ENCODE measurements at places on chromosomes 7 and 10.

- peak; percentile 73 for DNase-seq
Observed at GRCh38 chr10:3482200-3482993, 302.6 kb downstream of the KLF6 start.

- no peak for DNase-seq
Observed at GRCh38 chr10:57506414-57507094, 761.1 kb downstream of the IPMK start.

- DNase-seq, result no peak
Observed at GRCh38 chr10:103455235-103455634, 3.1 kb upstream of the CALHM2 start.

DNA sequence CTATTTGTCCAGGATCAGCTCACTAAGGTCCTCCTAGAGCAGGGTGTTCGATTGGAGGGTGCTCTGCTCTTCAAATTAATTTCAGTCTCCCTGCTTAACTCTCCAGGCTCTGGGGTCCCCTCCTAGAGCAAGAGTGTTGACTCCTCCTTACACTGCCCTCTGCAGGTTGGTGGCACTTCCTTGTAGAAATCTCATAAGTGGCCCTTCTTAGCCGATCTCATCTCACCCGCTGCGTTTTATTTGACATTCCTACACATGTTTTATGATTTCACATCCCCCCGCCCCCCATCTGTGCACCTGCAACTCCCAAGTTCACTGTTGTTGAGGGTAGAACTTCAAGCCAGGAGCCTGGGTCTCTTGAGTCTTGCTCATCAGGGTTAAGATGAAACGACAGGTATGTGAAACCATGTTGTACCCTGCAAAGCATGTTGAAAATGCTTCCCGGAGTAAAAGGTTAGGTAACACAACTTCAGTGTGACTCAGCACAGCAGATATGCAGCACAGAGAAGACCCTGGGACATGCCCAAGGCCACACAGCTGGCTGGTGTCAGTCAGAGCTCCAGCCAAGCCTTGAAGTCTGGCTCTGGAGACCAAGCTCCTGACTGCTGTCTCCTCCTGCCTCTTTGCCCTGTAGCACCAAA, 171.2 kb downstream of the PRKAG2 start:
- DNase-seq, result peak; percentile 71

GRCh38 chr10:43671659-43672531, 23.2 kb upstream of the ZNF32 start:
- peak; percentile 81 for DNase-seq

DNA sequence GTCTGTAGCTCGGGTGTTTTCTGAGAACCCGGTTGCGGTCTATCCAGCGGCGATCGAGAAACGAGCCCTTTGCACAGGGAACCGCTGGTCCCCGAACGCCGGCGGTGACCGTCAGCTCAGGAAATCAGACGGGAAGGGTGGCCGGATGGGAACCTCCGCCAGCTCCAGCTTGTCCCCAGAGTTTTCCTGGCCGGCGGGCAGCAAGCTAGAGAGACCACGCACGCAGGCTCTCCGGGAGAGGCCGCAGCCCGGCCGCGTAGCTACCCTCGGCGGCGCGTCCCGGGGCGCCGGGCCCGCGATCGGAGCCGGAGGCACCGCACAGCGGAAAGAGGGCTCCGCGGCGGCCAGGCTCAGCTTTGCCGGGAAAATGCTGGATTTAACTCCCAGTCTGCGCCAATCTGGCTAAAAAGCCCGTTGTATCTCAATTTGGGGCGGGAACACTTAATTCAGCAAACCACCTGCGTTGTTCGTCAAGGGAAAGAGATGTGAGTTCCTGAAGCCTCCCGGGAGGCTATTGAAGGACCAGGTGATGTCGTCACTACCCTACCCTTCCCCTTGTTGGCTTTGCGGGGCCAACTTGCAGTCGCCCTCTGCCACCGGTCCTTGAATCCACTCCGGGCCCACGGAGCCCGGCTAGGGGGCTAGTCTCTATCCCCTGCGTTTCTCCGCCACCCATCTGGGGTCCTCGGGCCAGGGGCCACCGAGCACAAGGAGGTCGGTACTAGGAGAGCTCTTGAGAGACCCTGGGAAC, 859 bp upstream of the CH25H start:
- DNase-seq, result no peak

GRCh38 chr7:6198689-6199595, 73.5 kb downstream of the CYTH3 start:
- DNase-seq, result no peak

DNA sequence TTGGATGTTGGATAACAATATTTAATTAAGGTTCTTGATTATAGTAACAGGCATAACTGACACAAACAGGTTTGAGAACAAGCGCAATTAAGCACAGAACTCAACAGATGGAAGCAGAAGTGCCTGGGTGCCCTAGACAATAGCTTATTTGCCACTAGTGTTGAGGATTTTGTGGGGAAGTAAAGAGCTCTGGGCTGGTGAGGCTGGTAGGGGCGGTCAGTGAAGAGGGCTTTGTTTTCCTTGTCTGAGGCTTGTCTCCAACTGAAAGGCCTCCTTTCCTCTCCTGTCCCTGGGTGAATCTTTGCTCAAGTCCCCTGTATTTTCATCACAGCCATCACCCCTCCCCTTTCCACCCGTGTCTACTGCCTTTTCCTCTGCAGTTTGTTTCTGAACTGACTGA, 104.6 kb downstream of the KAT6B start:
- DNase-seq, result no peak

DNA sequence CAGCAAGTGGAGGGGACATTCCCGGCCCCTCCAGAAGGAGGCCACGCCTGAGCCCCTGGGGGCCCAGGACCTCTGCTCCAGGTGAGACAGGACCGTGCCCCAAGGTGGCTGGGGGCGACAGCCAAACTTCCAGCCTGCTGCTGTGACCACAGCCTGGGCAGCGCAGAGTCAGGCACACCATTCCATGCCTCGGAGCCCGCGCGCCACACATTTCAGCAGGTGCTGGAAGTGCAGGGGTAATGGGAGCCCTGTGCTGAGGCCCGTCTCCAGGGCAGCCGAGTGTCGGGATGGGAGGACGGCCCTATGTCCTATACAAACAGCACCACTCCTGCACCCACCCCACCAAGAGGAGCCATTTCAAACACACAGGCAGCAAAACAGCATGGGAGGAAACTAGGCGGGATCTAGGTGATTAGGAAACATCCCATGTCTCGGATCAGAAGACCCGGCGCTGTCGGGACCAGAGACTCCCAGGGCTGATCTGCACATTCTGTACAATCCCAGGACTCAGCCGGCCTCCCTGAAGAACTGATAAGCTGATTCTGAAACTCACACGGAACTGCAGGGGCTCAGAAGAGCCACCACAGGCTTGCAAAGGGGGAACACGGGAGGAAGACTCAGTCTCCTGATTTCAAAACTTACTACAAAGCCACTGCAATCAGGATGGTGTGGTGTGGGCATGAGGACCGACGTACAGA, 272.3 kb downstream of the ELFN1 start:
- no peak for DNase-seq

- DNase-seq, result no peak
Observed at GRCh38 chr10:29827512-29827911, 192.7 kb upstream of the SVIL start.

DNA sequence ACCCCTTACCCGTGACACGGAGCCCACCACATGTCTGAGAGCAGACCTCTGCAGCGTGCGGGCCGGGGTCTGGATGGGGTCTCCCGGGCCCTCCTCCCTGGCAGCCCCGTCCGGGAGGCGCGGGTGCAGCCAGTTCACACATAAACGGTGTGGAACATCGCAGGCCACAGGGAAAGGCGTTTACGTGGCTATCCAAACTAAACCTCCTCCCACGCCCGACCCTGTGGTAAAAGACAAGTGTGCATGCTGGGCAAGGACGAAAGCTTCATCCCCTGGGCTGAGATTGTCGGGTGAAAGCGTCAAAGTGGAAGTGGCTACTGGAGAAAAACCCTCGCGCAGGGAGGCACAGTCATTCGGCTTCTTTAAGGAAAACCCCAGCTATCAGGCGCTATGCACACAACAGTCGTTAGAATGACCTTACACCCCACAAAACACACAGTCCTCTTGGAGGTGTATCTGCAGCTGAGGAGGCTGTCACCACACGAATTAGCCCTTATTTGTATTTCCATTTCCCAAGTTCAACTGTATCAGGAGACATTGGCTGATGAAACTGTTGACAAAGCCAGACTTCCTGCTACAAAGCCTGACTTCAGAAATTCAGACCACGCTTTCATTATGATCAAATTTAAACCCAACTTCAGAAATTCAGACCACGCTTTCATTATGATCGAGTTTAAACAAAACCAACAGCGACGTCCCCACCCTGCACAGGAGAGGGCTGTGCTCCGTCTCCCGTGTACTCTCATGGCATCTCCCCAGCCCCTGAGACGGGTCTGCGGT, 15.3 kb downstream of the GPER1 start:
- DNase-seq, result no peak

DNA sequence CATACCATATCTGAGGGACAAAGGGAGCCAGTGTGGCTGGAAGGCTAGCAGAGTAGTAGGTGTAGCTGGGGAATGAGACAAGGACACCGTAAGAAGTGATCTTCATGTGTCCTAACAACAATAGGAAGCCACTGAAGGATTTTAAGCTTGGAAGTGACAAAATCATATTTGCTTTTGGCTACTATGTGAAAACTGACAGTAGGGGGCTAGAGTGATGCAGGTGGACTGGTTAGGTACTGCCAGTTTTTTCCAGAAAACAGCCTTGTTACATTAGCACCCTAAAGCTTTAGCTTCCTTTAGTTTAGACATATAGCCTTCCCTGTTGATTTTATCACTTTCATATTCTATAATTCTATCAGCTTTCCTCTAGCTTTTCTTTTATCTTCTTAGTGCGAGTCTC, 637.1 kb downstream of the ANKRD7 start:
- no peak for DNase-seq

DNA sequence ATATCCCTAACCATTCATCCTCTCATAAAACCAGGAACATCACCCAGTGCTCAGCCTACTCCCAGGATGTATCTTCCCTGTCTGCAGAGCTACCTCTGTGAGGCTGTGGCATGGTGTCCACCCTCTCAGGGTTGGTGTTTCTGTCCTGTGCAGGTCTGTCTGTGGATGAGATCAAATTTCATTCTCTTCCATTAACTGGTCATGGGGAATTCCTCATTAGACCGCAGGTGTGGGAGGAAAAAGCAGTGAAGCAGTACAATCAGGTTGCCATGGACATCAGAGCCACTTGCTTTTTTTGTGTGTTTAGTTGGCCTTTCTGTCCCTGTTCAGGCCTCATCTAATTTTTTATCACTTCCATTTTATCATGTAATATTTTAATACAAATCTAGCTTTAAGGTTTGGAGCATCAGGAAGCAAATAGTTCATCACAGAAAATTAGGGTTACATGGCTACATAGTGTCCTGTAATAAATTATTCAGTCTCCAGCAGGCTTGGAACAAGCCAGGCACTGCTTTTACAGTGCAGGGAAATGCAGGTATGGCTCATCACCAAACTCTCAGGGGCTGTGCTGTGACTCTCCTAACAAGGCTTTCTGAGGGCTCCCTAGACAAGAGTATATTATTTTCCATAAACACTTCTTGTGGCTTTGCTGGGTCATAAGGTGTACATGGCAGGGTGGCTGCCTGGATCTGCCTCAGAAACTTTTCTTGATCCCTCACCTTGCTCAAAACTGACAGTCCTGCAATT, 594.9 kb upstream of the IGFBP3 start:
- no peak for DNase-seq

GRCh38 chr7:135710417-135711138, 17.4 kb downstream of the SLC13A4 start:
- peak; percentile 52 for DNase-seq

- no peak for DNase-seq
Observed at GRCh38 chr7:105837765-105838626, 38.4 kb downstream of the ATXN7L1 start.

- DNase-seq, result no peak
Observed at GRCh38 chr10:99844433-99844955, 62.1 kb downstream of the ABCC2 start.

GRCh38 chr10:46540412-46541016, 15.9 kb downstream of the GPRIN2 start:
- no peak for DNase-seq

- DNase-seq, result no peak
Observed at GRCh38 chr7:135263321-135263970, 29.8 kb downstream of the STRA8 start.

DNA sequence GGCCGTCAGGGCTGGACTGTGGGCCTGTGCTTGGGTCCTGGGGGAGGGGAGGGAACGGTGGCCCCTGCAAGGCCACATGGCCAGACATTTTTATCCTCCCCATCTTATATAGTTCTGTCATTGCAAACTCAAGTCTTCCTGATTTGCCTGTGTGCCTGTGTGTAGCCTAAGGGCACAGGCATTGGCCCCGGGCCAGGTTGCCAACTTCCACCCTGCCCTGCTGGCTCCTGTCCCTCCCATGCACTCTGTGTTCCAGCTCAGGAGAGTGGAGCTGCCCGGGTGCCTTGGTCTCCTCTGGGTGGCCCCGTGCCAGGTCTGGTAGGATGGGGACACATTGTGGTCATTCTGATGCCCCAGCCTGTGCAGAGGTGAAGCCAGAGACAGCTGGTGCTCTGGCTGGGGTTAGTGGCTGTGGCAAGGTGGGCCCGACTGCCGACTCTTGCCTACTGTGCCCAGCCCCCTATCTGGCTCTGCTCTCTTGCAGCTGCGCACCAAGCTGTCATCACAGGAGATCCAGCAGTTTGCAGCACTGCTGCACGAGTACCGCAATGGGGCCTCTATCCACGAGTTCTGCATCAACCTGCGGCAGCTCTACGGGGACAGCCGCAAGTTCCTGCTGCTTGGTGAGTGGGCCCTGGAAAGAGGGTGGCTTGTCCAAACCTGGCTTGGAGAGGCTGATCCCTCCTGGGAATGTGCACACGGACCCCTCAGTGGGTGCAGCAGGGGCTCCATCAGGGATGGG, 14.8 kb downstream of the NACAD start:
- no peak for DNase-seq

DNA sequence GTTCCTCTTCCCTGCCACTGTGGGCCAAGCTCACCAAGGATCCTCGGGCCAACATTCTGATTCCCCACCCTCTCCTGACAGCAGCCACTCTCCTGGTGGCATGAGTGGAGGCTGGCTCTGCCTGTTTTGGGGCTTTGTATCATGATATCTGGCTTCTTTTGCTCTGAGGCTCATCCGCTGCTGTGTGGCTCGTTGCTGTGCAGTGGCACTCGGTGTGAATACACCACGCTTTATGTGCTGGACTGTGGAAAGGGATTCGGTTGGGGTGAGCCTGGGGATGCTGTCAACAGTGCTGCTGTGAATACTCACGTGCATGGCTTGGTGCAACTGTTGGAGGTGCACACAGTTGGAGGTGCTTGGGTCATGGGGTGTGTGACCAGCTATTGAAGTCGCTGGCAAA, 208.5 kb downstream of the COBL start:
- DNase-seq, result no peak

DNA sequence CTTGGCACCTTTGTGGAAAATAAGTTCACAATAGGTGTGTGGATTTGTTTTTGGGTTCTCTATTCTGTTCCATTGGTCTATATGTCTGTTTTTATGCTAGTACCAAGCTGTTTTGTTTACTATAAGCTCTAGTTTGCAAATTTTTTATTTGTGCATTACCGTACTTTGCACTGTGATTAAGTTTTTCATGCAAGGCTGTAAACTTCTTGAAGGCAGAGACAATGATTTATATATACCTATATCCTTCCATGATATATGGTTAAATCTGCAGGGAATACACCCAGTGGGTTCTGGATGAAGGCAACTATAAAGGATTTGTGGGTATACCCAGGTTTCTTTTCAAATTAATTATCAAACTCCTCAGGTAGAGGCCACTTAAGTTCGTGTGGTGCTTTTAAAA, 91.8 kb upstream of the PDLIM1 start:
- no peak for DNase-seq
